Non-pigmented ciliary epithelial cell (primary cell): ENCODE measurements at places on chromosomes 6 and 20.

DNA sequence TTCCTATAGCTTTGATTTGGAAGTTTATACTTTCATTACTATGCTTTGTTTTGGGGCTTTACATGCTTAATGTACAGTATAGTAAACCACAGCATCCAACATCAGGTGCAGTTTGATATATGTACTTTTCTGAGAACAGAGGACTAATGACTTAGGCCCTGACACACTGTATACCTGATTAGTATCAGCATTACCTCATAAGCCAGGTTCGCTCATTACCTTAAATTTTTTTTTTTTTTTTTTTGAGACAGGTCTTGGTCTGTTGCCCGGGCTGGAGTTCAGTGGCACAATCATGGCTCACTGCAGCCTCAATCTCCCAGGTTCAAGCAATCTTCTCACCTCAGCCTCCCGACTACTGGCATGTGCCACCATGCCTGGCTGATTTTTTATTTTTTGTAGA, 28.4 kb downstream of the CD109 start:
- DNase-seq = no peak

DNA sequence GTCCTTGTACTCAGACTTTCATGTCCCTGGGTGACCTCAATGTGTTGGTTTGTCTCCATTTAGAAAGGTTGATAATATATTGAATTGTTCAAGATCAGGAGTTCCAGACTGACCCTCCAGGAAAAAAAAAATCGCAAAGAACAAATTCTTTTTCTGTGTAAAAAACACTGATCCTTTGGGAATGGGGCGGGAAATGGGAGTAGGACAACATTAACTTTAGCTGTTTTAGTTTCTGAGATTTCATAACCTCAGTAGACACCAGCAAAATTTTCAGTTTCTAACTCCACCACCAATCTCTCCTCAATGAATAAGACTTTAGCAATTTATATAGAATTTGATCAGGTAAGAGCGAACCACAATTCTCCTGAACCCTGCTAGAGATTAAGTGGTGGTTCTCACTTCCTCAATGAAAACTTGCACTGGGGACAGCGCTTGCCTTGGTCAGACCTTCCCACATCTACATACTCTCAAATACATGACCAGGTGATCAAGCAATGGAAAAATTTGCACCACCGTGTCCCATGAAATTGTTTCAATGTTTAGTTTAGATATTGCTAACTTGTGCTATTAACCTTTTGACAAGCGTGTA, 231.2 kb upstream of the PLN start:
- DNase-seq = no peak

DNA sequence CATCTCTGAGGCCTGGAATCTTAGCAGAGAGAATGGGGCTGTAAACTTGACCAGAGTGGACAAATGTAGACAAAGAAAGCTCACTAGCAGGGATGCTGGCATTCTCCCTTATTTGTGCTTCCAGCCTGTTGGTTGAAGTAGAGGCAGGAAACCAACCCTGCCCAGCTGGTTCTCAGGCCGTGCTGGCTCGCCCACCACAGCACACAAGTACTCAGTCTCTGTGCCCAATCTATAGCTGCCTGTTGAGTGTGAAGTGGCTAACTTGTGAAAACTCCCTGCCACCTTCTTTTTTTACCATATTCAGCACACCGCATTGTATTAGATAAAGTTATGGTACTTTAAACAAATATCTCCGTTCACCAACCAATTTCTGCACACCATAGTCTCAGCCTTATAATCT, 37.3 kb downstream of the HDDC2 start:
- DNase-seq = no peak

- no peak for DNase-seq
Measured at GRCh38 chr6:51844336-51844735, 243.1 kb downstream of the PKHD1 start.

GRCh38 chr20:16378122-16378521, 195.1 kb downstream of the KIF16B start:
- DNase-seq = no peak

GRCh38 chr6:37131104-37131959, 38.6 kb upstream of the PIM1 start:
- no peak for DNase-seq

DNA sequence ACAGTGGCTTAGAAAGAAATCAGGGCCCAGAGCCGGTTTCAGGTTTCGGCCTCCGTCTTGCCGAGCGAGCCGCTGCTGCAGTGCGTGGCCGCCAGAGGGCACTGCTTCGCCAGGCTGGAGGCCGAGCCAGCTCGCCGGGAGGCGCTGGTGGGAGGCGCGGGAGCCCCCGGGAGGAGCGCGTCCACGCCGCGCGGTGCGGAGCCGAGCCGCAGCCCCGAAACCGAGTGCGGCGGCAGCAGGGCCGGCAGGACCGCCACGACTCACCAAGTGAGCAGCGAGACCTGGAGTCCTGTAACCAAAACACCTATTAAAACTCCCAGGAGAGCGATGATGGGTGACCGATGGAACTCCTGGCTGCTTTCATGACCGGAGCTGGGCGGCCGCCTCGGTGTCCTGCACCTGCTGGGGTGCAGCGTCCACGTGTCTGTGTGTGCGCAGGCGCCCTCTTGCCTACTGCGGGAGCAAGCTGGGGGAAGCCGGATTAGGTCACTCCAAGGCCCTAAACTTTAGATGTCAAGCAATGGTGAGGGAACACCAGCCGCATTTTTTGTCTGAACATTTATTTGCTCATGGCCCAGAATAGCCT, 186.9 kb upstream of the UST start:
- no peak for DNase-seq

DNA sequence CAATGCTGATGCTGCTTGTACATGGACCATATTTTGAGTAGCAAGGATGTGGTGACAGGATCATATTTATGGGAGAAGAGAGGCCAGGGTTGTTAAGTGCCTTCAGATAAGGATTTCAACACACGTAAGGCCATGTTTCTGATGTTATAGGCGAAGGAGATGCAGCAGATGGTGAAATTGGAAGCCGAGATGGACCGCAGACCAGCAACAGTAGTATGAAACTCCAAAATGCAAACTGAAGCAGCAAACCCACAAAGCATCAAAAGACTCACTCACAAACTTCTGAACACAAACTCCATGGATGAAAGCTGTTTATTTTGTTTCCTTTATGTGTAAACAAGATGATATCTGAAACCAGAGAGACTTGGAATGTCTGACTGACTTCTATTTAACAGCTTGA, 35.6 kb upstream of the LAMP5 start:
- no peak for DNase-seq

DNA sequence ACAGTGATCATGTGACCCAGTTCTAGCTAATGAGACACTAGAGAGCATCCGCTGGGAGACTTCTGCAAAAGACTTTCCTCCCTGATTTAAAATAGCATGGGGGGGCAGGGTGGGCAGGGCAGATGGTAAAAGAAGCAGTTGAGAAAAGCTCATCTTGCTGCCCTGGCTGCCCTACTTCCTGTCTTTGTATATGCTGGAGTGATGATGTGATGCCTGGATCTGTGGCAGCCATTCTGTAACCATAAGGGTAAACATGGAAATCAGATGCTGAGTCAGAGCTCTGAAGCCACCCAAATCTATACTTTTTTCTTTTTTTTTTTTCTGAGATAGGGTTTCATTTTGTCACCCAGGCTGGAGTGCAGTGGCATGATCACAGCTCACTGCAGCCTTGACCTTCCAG, 25.4 kb downstream of the ZFP64 start:
- DNase-seq = no peak

GRCh38 chr6:167399051-167399387, 74.1 kb downstream of the TTLL2 start:
- no peak for DNase-seq

DNA sequence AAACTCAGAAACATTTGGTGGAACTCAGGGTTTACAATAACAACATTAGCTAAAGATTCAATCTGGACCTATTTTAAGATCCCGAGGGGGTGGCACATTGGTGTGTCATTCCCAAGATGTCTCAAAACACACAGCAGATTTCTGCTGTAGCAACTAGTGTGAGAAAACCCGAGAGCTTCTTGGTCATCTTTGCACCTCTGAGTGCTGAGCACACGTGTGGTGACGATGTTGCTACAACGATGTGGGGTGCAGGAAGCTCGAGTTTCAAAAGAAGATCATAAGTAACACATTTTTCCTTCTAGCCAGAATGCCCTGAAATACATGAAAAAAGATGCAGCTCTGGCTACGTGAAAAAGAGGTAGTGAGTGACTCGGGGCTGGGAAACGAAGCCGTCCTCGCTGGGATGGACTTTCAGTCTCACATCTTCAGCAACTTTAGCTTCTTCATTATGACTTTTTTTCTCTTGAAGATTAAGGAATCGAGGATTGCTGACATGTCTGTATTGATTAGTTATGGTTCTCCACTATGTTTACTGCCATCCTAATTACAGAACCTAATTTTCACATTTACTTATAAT, 1.5 kb downstream of the RAMACL start:
- no peak for DNase-seq
